Right lobe of liver (tissue), 6 donors: ENCODE measurements at places on chromosomes 16 and 17.

GRCh38 chr17:80512233-80512632, 32.4 kb upstream of the RPTOR start:
- no peak for DNase-seq

GRCh38 chr16:49708491-49708890, 147.4 kb downstream of the ZNF423 start:
- DNase-seq: no peak

DNA sequence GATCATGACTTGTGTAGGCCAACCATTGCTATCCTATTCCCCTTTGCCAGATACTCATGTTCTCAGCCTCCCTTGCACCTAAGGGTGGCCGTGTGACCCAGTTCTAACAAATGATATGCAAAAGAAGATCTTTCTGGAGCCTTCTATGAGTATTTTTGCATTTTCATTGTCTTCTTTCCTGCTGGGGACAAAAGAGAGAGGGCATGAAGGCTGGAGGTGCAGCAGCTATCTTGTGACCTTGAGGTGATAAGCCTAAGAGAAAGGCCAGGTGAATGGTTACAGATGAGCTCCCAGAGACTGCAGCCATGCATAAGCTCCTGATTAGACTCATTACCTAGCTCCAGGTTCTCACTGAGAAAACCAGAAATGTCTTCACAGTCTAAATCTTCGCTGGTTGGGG, 38.8 kb upstream of the PRKCB start:
- no peak for DNase-seq

GRCh38 chr16:19135896-19136438, 22.2 kb downstream of the ITPRIPL2 start:
- no peak for DNase-seq

DNA sequence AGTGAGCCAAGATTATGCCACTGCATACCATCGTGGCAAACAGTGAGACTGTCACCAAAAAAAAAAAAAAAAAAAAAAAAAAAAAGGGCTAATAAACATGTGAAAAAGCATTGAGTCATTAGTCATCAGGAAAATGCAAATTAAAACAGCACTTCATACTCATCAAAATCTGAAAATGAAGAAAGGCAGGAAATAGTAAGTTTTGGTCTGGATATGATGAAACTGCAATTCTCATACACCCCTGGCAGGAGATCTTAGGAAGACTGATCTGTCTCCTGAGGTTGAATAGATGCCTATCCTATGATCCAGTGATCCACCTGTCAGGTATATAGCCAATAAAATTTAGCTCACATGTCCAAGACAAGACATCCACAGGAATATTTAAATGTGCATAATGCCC, 212.7 kb downstream of the CPPED1 start:
- no peak for DNase-seq

- DNase-seq: no peak
Measured at GRCh38 chr17:1582374-1582773, 19.8 kb upstream of the PITPNA start.

GRCh38 chr16:21638573-21638975, 13.8 kb downstream of the IGSF6 start:
- no peak for DNase-seq

GRCh38 chr17:35499548-35499947, 37.9 kb downstream of the SLFN12L start:
- no peak for DNase-seq

- no peak for DNase-seq
Measured at GRCh38 chr17:4898927-4899326, 409 bp upstream of the C17orf107 start.

DNA sequence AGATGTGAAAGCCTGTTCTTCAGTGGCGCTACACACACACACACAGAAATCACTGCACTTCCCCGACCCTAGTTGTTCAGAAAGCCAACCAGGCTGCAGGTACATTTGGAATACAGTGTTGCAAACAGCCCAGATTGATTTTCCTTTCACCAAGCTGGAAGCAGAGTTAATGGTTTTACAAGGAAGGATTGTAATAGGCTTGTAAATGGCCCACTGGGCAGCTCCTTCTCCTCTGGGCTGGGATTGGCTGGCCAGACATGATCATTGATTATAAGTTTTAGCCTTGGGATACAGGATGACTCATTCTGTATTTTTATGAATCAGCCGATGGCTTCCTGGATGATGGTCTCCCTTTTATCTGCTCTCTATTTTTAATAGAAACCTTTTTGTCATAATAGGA, 2.5 kb downstream of the VAT1L start:
- DNase-seq: no peak

- no peak for DNase-seq
Measured at GRCh38 chr16:84098939-84099338, 17.8 kb downstream of the MBTPS1 start.

DNA sequence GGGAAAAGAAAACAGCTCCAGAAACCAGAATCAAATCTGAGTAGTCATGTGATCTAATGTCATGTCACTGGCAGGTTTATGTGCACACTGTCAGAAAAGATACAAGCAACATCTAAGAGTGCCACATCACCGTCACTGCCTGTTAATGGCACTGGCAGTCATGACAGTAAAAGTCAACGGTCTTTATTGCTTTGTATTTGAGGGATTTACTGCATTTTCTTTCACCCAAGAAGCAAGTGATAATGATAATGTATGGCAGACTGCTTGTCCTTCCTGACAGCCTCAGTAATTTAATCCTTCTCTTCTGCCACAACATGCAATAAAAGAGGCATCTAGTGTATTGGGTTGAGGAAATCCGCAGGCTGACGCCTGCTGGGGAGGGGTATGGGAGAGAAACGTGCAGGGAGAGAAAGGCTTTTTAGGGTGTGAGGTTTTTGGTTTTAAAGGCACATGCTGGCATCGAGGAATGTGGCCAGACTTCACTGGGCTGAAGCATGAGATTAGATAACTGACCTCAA, 92.4 kb downstream of the RPGRIP1L start:
- no peak for DNase-seq

DNA sequence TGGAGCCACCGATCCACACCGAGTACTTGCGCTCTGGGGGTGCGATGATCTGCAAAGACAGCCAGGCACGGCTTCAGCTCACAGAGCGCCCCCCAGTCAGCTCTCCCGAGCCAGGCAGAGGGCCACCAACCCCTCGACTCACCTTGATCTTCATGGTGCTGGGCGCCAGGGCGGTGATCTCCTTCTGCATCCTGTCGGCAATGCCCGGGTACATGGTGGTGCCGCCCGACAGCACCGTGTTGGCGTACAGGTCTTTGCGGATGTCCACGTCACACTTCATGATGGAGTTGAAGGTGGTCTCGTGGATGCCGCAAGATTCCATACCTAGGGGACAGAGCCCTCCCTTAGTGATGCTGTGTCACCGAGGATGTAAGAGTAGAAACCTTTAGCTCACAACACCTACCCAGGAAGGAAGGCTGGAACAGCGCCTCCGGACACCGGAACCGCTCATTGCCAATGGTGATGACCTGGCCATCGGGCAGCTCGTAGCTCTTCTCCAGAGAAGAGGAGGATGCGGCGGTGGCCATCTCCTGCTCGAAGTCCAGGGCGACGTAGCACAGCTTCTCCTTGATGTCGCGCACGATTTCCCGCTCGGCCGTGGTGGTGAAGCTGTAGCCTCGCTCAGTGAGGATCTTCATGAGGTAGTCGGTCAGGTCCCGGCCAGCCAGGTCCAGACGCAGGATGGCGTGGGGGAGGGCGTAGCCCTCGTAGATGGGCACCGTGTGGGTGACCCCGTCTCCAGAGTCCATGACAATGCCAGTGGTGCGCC, 1.6 kb downstream of the ACTG1 start:
- DNase-seq: peak; percentile 47

- DNase-seq: peak; percentile 21
Measured at GRCh38 chr16:66898207-66898606, 17.9 kb downstream of the PDP2 start.

GRCh38 chr17:66138120-66138519, 53.8 kb downstream of the CEP112 start:
- DNase-seq: no peak

- DNase-seq: no peak
Measured at GRCh38 chr16:65071433-65072311, 50.2 kb downstream of the CDH11 start.

- no peak for DNase-seq
Measured at GRCh38 chr17:1168533-1169220, 11.1 kb downstream of the ABR start.

- DNase-seq: no peak
Measured at GRCh38 chr17:74702116-74702871, 10.4 kb downstream of the CD300LF start.

- DNase-seq: peak; percentile 92
Measured at GRCh38 chr16:49281843-49282642, 405 bp upstream of the CBLN1 start.
